ENCODE measurements at places on chromosomes 2 and 18.

DNA sequence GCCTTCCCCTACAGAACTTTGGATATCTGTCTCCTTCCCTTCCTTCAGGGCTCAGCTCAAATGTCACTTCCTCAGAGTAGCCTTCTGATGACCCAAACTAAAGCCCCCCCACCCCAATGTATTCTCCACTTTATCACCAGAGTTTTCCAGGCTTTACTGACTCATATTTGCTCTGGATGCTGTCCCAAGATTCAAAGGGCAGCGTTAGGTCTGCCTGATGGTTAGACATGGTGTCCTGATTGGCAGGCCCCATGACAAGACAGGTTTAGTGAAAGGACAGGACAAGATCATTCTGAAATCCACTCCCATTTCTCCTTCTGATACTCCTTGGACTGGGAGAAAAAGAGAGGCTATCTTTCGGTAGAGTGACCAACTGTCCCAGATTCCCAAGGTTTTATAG is 22.6 kb upstream of the RPIA start:
- no peak for DNase-seq

DNA sequence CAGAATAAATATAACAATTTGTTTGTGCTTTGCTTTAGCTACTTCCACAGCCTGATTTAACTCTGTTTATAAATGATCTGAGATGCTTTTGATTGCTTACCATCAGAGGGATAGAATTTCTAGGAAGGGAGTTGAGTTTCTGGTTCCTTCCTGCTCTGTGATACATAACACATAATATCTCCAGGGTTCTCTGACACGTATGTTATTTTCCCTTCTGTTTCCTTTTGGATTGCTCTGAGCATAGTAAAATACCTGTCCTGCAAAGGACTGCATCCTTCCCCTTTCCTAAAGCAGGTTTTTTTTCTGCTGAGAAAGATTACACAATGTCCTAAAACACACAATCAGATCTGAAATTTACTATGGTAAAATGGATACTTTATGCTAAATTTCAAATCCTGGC is 76.1 kb downstream of the CABYR start:
- DNase-seq = no peak

DNA sequence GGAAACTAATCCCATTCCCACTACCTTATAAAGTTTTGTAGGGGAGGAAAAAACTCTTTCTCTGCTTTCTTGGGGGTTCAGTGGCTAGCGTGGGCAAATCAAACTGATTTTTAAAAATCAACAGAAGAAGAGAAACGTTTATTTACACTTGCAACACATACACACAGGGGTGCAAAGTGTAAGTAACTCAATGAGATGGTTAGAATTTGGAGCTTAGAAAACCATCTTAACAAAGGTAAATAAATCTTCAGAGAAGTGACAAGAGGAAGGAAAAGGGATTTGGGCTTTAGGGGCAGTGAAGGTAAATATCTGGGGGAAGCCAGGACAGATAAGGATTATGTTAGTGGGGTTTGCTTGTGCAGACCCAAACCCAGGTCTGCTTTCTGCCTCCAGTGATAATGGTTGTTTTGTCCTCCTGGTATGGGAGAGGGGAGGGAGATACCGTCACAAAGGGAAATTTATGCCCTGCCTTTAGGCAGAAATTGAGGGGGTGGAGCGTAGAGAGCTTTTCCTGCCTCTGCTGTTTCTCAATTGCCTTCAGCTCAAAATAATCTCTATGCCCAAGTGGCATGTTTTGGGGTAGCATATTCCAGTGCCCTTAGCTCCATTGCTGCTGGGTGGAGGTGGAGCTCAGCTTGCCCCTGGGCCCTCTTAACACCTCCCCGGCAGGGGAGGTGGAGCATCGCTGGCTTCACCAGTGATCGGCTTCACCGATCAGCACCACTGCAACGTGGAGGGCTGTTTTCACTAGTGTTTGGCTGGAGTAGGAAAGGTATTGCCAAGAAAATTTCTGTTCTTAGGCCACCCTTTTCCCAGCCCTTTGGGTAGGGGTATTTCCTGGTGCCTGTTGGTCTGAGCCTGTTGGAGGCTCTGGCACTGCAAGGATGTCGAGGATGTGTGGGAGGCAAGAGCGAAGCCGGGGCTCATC is 92.2 kb downstream of the TEX51 start:
- no peak for DNase-seq

DNA sequence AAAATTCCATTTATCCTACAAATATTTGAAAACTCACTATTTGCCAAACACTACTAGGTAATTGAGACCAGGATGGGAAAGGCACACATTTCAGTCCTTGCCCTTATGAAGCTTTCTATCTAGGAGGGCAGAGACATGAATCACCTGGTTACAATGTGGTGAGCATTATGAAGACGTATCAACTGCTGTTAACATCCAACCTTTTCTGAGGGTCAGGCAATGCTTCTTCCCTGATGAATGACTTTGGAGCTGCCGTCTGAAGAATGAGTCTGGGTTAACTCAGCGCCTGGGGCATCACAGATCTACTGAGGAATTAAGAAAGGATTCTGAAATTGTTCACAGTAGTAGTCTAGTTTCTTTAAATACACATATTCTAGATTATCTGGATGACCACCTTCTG is 62.1 kb upstream of the NOSTRIN start:
- no peak for DNase-seq

GRCh38 chr2:16958266-16958665 is 292.6 kb upstream of the CYRIA start:
- DNase-seq = no peak

All from RWPE2 (cell line).